ENCODE measurements at places on chromosomes 4 and X.

GRCh38 chr4:38237139-38237538 is 276.9 kb downstream of the PTTG2 start:
- DNase-seq: no peak

GRCh38 chrX:5388087-5388486 is 840.6 kb downstream of the NLGN4X start:
- DNase-seq: no peak

DNA sequence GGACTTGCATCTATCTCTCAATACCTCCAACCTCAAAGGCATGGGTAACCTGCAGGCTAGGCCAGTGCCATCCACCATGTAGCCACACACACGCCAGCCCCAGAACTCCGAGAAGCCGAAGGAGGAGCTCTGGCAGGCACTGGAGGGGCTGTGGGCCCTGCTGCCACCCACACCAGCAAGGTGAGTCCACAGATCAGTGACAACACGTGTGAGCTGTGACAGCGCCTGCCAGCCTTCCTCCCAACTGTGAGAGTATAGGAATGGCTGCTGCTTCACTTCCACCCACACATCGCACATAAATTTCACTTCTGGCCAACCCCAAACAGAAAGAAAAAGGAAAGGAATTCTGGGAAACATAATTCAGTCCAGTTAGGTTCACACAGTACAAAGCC is 422.6 kb downstream of the BCOR start:
- DNase-seq: no peak

DNA sequence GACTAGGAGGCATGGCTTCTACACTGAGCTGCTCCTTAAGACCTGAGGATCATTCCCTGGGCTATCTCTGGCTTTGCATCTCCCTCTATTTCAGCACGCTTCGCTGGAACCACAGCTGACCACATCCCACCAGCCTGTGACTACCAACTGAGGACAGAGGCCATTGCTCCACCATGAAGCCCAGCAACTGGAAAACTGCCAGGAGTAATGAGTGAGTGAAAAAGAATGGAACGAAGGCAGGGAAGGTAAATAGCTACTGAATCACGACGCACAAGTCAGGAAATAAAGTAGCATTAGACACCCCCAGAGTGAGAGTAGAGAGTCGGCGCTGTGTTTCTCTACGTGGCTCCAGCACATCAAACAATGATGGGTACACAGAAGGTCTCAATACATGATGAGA is 314.7 kb downstream of the LDB2 start:
- DNase-seq: no peak

- no peak for DNase-seq
These were observed 136.5 kb downstream of the AASDH start for GRCh38 chr4:56250776-56251175.

GRCh38 chr4:150960079-150960478 is 55.0 kb downstream of the LRBA start:
- no peak for DNase-seq

DNA sequence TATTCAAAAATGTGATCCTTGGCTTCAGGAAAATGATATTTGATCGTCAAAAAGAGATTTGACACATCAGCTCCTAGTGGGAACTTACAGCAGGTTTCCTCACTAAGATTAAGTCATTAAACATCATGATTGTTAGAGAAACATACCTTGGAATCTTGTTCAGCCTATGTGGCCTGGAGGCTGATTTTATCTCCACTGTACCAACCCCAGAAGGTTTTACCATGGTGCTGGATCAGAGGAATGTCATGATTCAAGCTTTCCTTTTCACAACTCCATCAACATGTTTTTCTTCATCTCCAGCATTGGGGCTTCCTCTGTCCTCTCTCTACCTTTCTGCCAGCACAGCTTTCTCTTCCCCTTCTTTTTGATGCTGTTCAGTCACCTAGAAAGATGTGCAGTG is 68.4 kb upstream of the MID1IP1 start:
- DNase-seq: no peak

- DNase-seq: no peak
These were observed 166.2 kb upstream of the RPS6KA3 start for GRCh38 chrX:20432746-20433387.

GRCh38 chrX:81120258-81120935 is 81.3 kb downstream of the HMGN5 start:
- DNase-seq: no peak

GRCh38 chr4:21544415-21544814 is 404.2 kb downstream of the KCNIP4 start:
- no peak for DNase-seq

GRCh38 chr4:183241721-183242151 is 78.3 kb downstream of the CLDN22 start:
- DNase-seq: no peak

DNA sequence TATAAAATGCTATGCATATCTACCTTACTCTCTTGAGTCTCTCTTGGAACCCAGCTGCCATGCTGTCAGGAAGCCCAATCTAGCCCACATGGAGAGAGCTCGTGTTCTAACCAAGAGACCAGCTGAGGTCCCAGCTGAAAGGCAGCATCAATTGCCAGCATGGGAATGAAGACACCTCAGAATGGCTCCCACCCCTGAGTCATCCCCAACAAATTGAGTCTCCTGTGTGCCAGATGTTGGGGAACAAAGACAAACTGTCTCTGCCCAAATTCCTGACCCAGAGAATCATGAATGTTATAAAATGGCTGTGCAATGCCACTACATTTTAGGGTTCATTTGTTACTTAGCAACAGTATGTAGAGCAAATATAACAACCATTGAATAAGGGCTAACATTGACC is 105.2 kb upstream of the STX18 start:
- DNase-seq: no peak

- no peak for DNase-seq
These were observed 223.0 kb downstream of the COX18 start for GRCh38 chr4:72846280-72847111.

GRCh38 chr4:172348426-172348825 is 535.2 kb downstream of the GALNTL6 start:
- no peak for DNase-seq

DNA sequence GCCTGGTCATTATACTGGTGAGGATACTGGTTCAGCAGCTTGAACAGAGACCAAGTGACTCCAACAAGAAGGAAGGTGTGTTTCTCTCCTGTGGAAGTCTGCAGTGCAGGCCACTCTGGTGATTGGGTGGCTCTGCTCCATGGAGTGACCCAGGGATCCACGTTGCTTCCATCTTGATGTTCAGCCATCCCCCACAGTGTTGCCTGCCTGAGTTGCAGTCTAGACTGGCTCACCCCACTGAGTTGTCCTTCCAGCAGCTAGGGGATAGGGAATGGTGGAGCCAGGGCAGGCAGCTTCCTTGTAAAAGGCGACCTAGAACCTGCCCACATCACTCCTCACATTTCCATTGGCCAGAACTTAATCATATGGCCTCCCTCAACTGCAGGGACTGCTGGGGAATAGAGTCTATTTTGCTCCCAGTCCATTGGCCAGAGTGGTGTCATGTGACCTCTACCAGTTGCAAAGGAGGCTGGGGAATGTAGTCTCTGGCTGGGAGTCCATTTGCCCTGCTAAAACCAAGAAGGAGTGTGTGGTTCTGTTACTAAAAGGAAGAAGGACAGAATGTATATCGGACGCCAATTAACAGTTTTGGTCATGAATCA is 8.0 kb downstream of the MAN2B2 start:
- DNase-seq: no peak

- DNase-seq: no peak
These were observed 1.4 kb upstream of the AIFM1 start for GRCh38 chrX:130167040-130167439.

DNA sequence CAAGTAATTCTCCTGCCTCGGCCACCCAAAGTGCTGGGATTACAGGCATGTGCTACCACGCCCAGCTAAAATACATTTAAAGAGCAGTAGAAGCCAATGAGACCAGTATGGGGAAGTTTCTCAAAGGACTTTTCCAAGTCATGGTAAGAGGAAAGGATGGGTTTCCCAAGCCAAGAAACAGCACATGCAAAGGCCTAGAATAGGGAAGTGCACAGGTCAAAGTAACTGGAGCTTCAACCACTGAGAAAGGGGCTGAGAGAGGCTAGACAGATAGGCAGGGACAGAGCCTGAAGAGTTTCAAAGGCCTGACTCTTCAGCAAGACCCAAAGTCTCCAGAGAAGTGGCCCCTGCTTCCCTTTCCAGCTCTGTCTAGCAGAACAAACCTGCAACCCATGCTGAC is 162.1 kb downstream of the CORIN start:
- DNase-seq: no peak

DNA sequence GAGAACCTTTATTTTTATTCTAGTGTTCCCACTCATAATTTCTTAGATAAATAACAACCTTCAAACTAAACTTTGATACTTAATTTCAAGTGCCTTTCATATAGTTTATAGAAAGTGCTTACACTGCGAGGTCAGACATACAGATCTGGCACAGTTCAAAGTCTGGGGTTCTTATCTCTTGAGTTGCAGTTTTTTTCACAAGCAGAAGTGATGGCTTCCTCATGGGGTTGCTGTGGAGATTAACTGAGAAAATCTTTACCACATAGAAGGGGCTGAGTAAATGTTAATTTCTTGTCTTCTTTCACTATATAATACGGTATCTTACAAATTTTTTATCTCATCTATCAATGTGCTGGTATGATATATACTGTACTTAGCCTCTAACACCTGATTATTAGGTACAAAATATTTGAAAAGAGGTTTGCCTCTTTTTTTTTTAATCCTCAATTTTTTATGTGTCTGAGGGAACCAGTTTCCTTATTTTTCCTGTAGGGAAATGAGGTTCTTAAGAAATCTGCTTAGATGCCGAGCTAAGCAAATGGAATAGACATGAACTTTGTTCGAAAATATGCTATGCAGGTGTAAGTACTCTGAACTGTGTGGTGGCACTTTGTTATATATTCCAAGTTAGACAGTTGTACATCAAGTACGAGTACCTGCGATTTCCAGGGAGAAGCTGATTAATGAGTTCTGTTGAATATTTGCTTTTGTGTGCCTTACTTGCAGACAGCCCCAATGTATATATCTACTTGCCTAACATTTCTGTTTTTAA is 3.3 kb downstream of the ING2 start:
- DNase-seq: no peak

DNA sequence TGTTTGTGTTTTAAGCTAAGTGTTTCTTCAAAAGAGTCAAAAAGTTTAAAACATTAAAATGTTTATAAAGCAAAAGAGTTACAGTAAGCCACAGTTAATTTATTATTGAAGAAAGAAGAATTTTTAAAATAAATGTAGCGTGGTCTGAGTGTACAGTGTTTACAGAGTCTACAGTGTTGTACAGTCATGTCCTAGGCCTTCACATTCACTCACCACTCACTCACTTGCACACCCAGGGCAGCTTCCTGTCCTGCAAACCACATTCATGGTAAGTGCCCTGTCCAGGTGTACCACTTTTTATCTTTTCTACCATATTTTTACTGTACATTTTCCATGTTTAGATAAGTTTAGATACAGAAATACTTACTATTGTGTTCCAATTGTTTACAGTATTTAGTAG is 239.7 kb upstream of the AGA start:
- DNase-seq: no peak

- DNase-seq: no peak
These were observed 345.1 kb upstream of the TACR3 start for GRCh38 chr4:104064646-104065577.

- no peak for DNase-seq
These were observed 2.3 kb downstream of the LRBA start for GRCh38 chr4:151012820-151013219.

GRCh38 chrX:124226129-124226528 is 106.3 kb upstream of the TEX13D start:
- no peak for DNase-seq

- peak; percentile 83 for DNase-seq
These were observed 59.1 kb downstream of the SCD5 start for GRCh38 chr4:82739287-82740190.

GRCh38 chrX:1545776-1546408 is 8.9 kb upstream of the P2RY8 start:
- peak; percentile 15 for DNase-seq

- no peak for DNase-seq
These were observed 44.1 kb downstream of the PPM1K start for GRCh38 chr4:88240297-88240714.

All from type B pancreatic cell (in vitro differentiated cells).